ENCODE measurements at places on chromosomes 2 and 18. TPM values are rescaled to one million over a fixed set of nuclear protein-coding genes. Genes with fewer than 3 reads are reported as not detected.

TEX261 gene
- 37.9 TPM for total RNA-seq

STPG4 gene
- total RNA-seq: not detected

TAF4B gene
- 1.8 TPM for total RNA-seq

TTC27 gene
- 18.4 TPM for total RNA-seq

CMPK2 gene
- total RNA-seq: 0.51 TPM

CCDC85A gene
- 2.1 TPM for total RNA-seq

MYL1 gene
- 391 TPM for total RNA-seq

ZBTB7C gene
- 26.6 TPM for total RNA-seq

- no peak for DNase-seq
Measured at GRCh38 chr18:68722821-68723220, 7.9 kb upstream of the TMX3 start.

- no peak for DNase-seq
Measured at GRCh38 chr18:59518705-59519104, 159.6 kb upstream of the LMAN1 start.

DNA sequence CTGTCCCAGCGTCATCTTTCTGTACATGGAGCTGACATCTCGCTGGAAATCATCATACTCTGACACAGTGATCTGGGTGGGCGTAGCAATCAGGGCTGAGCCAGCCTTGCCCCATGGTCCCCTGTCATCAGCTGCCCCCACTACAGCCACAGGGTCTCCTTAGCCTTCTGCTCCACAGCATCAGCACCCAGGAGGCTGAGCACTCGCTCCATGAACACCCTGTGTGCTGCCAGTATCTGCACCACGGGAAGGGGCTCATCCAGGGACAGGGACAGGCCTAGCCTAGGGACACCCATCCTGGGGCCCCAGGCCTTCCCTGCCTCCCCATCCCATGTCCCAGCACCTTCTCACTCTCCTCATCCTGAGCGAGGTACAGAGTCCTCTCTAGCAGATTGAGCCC lies 11.4 kb downstream of the ALPG start:
- DNase-seq: no peak

GRCh38 chr2:28610583-28611201 lies 114.8 kb downstream of the PLB1 start:
- peak; percentile 75 for DNase-seq

GRCh38 chr2:158191076-158191895 lies 89.6 kb downstream of the UPP2 start:
- peak; percentile 27 for DNase-seq

GRCh38 chr2:12923907-12924610 lies 207.3 kb downstream of the TRIB2 start:
- DNase-seq: no peak

DNA sequence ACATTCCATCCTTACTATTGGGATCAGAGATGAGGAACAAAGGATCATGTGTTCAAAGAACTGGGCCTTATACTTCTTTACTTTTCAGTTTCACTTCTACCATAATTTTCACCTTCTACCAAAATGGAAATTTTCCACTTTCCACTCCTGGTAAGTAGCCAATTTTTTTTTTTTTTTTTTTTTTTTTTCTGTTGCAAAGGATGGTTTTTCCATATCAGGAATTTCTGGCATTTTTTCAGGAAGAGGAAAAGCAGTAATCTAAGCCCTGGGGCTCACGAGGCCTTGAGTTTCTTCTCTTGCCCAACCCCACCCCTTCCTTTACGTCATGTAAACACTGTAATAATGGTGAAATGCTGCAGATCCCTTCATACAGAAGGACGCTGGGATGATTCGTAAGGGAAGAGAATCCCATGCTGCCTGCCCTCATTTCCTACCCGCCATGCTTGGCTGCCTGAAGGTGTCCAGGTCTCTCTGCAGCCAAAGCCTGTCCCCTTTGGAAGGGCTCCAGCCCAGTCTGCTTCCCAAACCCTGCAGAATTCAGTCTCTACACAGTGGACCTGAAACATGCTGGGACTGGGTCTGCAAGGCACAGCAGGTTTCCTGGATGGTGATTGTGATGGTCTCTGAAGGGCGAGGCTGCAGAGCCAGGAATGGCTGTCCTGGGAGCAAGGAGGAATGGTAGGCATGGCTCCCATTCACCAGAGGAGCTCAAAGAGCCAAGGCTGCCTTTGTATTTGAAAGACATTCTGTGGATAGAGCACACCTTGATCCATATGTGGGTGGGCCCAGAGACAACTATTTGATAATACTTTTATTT lies 57.0 kb downstream of the EFR3B start:
- DNase-seq: no peak

GRCh38 chr2:162013514-162014475 lies 60.2 kb downstream of the DPP4 start:
- no peak for DNase-seq

DNA sequence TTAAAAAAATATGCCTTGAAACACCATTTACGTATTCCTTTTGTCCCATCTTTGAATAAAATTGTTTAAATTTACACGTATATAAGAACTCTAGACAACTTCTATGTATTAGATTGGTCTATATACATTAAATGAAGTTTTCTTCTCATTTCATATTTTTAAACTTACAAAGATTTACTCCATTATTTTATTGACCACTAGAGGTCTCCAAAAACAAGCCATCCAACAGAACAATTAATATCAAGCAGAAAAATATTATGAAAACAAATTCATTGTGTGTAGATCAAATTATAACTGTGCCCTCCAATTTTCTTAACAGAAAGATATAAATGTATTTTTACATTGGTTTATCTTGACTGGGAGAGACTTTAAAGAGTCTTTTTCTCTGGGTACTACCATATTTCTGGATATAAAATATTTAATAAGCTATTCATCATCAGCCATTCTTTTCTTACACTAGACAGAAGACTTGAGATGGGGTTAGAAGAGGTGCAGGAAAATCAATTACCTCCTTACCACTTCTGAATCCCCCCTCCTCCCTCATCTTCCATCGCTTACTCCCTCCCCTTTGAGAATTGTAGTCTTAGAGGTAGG lies 66.5 kb downstream of the DPP4 start:
- DNase-seq: peak; percentile 39

GRCh38 chr18:58201733-58202730 lies 158.0 kb downstream of the NEDD4L start:
- no peak for DNase-seq

DNA sequence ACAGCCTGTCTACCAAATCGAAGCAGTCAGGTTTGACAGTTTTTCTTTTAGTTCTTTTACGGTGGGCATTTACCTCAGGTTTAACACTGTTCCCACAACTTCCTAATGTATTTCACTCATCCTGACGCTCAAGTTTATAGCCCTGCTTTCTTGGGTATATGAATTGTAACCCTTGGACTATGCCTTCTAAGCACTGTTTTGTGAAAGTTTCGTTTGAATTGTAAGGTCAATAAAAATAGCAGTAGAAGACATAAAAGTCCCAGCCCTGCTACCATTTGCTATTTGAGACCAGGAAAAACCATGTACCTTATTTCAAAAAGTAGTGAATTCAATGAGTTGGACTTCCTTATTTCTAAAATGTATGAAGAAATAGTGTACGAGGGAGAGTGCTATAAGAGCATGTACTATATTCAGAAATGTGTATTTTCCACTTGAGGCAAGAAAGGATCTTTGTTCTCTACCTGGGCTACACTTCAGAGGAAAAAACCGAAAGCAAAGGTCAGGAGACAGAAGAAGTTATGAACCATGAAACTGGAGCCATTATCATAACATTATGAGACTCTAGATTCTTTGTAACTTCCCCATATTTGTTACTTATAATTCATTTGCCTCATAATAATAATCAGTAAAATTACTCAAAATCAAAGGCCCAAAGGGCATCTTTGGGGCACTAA lies 1.9 kb upstream of the ZC3H15 start:
- no peak for DNase-seq

DNA sequence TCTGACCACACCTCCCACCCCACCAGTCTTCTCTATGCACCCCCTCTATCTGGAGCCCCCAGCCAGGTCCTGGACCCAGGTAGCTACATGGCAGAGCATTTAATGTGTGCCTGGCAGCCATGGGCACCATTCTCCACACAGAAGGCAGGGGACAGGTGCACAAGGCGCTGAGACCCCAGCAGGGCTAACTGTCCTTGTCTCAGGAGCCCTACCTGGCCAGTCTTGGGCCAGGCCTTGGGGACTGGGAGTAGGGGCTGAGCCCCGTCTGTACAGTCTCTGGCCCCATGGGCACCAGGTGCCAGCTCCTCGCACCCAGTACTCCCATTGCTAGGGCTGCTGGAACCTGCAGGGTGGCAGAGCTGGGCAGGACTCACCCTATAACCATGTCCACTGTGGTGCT lies 2.9 kb downstream of the GNLY start:
- no peak for DNase-seq

- no peak for DNase-seq
Measured at GRCh38 chr2:42327125-42327524, 33.9 kb downstream of the COX7A2L start.

Measured in myocyte (in vitro differentiated cells).